ENCODE measurements at places on chromosomes 1 and 21.

GRCh38 chr1:5610432-5610831 is 381.8 kb downstream of the NPHP4 start:
- no peak for DNase-seq

DNA sequence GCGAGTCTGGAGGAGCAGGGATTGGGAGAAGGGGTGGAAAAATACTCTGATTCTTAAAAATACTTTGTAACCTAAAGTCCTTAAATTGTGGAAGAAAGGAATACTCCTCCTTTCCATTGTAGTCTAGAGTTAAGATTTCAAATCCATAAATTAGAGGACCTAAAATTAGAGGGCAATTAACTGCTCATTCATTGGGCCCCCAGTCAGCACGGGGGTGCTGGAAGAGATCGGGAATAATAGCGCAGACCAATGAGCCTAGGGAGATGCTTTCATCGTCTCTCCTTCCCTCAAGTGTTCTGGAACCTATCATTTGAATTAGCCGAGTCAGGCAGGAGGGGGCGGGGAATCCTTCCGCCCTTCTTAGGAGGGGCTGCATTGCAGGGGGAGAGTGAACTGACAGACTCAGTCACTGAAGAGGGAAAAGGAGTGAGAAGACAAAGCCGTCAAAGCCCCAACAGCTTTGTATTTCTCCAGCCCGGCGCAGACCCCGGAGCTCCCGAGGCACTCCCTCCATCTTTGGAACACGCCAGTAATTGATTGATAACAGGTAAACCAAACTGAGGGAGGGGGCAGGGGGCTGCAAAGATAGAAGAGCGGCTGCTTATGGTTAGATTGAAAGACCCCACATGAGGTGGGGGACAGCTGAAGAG is at the start of gene MLLT11:
Gene MLLT11, plus strand, starts transcription at position 391 of the 650 bp plus-strand sequence. CDS start 6,828 bp downstream, outside the sequence.
- peak; percentile 70 for DNase-seq

- no peak for DNase-seq
These were observed 93.6 kb downstream of the LEPR start for GRCh38 chr1:65514041-65514440.

DNA sequence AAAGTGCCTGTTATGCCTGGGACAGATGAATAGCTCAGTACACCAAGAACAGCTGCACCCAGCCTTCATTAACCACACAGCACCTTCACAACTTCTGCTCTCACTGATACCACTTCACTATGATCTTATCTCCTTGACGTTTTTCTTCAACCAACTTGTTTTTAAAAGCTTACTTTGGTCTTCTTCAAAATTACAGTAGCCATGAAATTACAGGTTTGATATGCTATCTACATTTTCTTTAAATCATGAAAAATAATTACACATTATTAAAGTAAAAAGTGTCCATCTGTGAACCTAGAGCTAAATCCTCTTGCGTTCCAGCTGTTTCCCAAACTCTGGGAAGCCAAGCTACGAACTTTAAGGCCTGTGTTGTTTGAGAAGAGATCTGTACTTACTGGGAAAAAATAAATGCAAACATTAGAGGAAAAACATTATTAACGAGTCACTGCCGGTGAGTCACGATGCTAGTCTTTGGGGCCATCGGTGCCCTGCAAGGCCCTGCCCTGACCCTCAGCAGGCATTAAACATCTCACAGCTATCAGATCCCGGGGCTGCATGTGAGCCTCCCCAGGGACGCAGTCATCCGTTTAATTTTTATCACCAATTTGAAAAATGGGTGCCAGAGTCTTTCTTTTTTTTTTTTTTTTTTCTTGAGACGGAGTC is 56.3 kb upstream of the GPR153 start:
- DNase-seq: no peak

- DNase-seq: no peak
These were observed 14.6 kb upstream of the TTC4 start for GRCh38 chr1:54701066-54701465.

GRCh38 chr1:53075206-53075605 is 13.2 kb downstream of the PODN start:
- DNase-seq: no peak

GRCh38 chr21:33968080-33968994 is 52.7 kb upstream of the ATP5PO start:
- peak; percentile 94 for DNase-seq

DNA sequence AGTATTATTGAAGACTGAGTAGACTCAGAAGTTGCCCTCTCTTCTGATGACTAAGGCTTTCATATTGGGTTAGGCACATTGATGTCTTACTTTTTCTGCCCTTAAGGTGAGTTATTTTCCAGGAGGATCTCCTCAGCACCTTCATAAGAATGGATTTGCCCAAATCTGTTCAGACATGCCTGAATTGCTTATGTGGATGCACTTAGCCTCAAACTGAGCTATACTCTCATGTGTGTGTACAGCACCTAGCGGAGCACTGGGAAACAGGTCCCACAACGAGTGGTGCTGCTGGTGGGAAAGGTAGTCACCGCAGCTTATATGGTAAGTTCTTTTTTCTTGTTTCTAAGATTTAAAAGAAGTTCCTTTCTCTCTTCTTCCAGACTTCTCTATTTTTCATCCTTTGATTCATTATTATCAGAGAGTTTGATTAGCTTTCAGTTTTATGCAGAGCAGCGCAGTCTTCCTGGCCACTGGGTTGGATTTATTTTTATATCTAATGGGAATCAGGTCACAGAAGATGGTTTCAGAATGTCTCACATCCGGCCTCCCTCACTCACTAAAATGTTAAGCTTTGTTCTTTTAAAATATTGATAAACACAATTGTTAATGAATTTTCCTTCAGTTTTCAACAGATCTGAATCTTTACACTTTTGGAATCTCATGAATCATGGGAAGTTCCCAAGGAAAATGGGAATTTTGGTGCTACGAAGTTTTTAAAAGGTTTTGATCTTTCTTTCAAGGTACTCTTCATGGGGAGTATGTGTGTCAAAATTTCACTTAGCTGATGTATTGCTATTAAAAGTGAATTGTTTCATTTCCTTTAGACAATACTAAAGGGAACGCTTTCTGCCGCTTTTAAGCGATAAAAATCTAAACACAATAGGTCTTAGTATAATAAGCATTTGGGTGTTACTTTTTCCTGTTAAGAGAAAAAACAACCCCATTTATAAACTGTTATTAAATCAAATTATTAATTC is 58.5 kb downstream of the EXTL2 start:
- DNase-seq: no peak

- no peak for DNase-seq
These were observed 14.7 kb upstream of the STRIP1 start for GRCh38 chr1:110019770-110020169.

- DNase-seq: no peak
These were observed 53.7 kb downstream of the TP53BP2 start for GRCh38 chr1:223792046-223792445.

DNA sequence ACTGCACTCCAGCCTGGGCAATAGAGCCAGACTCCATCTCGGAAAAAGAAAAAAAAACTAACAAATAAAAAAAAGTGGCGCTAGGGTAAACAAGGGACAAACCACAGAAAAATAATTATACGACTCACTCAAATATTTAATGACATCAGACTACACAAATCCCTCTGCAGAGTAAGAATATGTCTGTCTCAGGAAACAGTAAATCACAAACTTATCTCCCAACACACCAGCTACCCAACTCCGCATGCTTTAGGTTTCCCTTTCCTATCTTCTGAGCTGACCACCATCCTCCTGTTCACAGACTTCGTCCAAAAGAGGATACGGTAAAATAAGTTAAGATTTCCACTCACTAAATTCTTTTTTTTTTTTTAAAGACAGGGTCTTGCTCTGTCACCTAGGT is 16.2 kb downstream of the WDR47 start:
- DNase-seq: no peak

DNA sequence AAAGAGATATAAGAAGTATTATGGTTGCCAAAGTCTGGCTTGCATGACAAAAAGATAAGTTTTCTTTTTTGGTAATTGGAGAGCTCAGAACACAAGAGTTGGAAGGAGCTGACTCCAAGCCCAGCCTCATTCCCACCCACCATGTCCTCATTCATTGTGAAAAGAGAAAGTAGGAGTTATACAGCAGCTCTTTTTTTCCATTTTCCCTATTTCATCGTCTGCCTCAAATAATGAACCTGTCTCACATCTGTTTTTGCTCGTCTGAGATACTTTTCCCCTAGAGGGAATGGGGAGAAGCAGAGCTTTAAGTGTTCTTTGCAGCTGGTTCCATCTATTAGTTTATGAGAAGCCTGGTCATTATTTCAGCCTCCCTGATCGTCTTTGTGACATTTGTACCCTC is 34.7 kb downstream of the AGT start:
- DNase-seq: no peak

DNA sequence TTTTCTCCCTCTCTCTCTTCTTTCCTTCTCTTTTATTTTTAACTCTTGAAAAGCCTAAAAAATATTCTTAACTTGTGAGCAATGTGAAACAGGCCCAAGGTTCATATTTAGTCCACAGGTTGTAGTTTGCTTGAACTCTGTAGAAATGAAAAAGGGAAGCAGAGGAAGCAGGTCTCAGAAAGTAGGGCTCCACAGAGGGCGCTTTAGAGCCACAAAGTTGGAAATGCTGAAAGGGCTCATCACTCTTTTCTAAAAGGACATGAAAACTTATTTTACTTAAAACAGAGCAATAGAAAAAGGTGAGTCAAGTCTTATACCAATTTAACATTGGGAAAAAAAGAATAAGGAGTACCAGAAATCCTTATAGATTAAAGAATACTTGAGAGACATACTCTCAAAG is 247.0 kb downstream of the USP25 start:
- no peak for DNase-seq

GRCh38 chr1:110130113-110130591 is 17.9 kb downstream of the UBL4B start:
- no peak for DNase-seq

- no peak for DNase-seq
These were observed 98.3 kb downstream of the FAF1 start for GRCh38 chr1:50861772-50862171.

GRCh38 chr1:9385801-9386573 is 93.3 kb downstream of the SPSB1 start:
- DNase-seq: no peak

DNA sequence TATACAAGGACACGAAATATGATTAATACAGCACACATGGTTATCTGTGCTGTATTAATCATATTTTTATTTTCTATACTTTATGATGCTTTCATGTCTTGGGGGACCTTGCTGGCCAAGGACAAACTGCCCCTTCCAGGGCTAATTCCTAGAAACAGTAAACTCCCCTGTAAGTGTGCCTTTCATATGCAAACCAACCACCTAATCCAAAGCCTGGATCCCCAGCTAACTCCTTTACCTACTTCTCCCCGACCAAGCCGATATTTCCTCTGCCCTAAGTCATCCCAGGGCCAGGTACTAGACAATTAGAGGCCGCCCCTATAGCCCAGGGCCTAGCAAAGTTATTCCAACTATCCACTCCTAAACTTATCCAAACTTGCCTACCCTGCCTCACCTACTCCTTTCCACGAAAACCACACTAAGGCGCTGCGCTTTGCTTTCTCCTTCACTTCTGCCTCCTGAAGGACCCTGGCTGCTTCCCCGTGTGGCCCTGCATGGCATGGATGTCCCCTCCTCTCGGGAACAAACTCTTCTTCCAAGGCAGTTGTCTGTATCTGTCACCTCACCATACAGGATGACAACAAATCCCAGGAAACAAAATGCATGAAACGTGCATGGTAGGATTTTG is 10.2 kb downstream of the SH3BP5L start:
- DNase-seq: no peak

GRCh38 chr1:31535561-31535960 is 40.8 kb upstream of the TINAGL1 start:
- no peak for DNase-seq

DNA sequence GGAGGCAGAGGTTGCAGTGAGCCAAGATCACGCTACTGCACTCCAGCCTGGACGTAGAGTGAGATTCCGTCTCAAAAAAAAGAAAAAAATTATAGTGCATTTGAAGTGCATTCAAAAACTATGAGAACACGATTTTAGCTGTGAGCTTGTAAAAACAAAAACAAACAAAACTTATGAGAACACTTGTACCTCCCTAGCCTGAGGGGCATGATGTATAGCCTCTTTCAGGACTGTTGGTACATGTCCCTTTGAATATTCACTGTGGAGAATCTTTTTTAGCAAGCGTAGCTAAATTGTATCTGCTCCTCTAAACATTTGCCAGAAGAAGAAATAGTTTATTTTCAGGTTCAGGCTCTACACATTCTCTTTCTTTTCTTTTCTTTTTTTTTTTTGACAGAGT is 9.5 kb upstream of the DEGS1 start:
- no peak for DNase-seq

DNA sequence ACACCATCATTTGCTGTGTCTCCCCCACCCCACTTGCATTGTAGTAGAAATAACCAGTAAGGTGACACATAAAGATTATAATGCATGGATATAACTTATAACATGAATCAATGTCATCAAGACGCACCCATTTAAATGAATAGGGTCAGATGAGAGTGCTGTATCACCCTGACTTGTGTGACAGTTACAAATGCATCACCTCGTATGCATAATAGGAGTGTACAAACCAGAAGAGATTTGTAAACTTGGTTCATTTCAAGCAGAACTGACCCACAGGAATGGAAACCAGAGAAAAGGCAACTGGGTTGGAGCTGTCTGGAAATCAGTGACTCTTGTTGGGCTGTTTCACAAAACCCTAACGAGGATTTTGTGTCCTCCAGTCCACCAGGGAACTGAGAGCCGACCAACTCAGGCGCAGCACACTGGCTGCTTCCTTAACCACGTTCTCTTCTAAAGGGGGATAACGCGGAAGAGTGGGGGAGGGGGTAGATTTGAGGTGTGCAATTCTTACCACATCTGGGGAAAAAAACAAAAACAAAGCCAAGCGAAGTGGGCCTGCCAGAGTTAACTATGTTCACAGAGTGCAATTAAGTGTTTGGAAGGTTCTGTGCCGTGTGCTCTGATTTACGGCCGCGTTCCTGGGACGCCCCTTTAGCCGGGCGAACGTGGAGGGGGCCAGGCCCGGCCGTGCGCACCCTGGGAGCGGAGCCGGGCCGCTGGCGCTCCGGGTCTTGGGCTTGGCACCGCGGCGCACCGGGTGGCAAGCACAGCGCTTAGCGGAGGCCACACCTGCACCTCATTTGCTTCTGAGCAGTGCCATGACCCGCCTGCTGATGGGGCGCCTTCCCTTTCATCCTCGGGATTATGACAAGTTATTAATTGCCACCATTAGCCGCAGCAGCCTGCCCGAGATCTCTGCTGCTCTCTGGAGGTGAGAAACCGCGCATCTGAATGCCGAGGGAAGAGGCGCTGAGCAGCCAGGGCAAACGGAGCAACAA is 248.8 kb upstream of the FOXD3 start:
- DNase-seq: peak; percentile 24

DNA sequence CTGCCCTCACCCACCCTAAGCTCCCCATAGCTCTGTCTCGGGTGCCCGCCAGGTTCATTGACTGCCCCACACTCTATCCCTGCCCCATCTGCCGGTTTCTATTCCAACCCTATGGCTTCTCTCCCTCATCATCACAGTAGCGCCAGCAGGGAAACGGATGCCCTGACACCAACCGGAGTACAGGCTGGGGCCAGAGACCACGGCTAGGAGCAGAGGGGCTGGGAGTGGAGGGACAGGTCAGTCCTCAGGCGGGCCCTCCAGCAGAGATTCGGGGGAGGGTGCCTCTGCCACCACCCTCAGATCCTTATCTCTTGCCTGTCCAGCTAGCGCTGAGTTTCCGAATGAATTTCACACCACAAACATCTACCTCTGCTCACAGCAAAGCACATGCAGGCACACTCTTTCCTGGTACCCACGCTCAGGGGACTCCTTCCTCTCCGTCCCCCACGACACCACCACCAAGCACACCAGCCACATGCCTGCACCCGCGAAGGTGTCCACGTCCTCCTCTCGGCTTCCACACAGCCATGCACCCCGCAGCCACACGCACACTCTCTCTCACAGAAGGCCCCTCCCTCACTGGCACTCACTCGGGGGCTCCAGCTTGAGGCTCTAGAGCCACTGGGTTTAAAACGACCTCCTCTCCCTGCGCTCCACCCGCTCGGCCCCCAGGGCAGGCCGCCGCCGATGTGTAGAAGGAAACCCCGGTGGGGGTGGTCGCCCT is 7.2 kb downstream of the TAL1 start:
- no peak for DNase-seq
